ENCODE measurements at places on chromosomes 16 and 17.
A peak's percentile ranks its signal among the peaks of the same experiment; 100 is the strongest.

GRCh38 chr17:61731330-61731729 is 132.0 kb downstream of the BRIP1 start:
- DNase-seq: no peak

GRCh38 chr16:55248058-55248457 is 75.9 kb upstream of the IRX6 start:
- DNase-seq: no peak

DNA sequence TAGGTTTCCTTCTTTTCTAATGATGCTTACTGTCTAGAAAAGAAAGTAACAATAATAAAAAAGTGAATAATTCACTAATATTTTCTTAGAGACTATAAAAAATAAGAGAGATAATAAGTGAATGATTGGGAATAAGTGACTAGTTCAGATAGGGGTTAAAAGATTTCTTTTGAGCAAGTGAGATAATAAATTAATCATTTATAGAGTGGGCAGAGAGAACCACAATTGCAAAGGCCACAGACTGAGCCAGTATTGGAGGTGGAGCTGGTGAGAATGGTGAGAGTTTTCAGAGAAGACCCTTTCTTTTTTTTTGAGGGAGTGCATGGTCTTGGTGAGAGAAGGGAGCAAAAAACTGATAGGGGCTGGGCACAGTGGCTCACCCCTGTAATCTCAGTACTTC is 159.1 kb upstream of the SALL1 start:
- no peak for DNase-seq

DNA sequence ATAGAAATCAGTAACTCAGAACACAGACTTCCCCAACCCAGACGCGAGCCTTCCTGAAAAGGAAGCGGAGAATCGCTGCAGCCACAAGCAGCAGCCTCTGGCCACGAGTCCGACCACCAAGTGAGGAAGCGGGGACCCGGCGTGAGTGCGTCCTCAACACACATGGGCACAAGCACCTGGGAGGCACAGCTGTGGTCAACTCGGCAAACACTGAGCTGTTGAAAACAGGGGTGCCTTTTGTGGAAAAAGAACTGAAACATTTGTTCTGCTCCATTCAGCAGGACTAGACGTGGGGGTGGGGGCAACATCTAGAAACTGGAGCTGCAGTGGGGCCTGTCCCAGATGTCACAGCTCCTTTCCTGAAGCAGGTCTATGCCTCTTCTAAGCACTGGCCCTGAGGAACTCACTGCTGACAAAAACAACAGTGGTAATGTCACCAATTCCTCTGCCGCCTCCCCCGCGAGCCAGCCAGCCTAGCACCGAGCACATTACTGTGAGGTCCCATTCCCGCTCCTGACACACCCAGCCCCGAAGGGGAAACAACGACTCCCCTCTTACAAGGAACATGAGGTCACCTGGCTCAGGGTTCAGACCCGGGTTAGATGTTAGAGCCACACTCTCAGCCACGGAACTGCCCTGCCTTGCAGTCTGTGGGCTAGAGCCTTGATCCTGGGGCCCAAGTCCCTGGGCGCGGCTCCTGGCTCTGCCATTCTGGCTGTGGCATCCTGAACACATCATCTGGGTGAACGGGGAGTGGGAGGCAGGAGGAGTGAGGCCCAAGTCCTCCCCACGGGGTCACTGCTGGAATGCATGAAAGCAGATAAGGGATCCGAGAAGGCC is 29.0 kb downstream of the KDM8 start:
- DNase-seq: peak; percentile 59

DNA sequence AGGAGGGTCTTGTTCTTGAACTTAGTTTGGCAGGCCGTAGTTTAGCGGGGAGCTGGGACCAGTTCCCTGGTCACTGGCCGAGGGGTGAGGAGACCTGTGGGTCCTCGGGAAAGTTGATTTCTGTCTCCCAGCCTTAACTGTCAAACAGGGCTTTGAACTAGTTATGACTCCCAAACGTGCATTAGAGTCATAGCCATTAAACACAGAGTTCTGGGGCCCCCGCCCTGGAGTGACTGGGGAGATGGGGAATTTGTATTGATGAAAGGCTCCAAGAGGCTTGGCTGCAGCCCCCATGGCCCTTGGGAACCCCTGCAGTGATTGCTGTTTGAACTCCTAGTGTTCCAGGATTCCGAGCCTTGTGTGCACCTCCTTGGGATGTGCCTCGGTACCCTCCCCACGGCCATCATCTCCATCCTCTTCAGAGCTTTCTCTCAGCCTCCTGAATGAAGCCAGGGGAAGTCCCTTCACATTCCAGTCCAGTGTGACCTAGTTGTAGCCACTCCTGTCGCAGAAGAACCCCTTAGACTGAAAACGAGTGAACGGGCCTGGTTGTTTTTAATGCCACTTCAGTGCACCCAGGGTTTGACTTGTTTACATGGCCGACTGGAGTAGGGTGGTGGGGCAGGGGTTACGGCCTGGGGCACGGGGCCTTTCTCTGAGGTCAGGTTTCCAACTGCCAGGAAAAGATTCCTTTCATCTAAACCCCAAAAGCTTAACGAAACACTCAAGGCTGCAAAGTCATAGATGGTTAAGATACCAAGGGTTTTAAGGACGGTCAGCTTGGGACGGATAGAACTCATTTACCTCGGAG is 1.4 kb downstream of the MPRIP start:
- DNase-seq: no peak

GRCh38 chr16:64225036-64225435 is 896.8 kb downstream of the CDH11 start:
- no peak for DNase-seq

GRCh38 chr16:67429799-67430503 is 970 bp upstream of the HSD11B2 start:
- no peak for DNase-seq

- DNase-seq: no peak
Observed at GRCh38 chr17:1053661-1054360, 56.9 kb downstream of the TIMM22 start.

- DNase-seq: no peak
Observed at GRCh38 chr17:50052822-50053653, 2.9 kb upstream of the ITGA3 start.

DNA sequence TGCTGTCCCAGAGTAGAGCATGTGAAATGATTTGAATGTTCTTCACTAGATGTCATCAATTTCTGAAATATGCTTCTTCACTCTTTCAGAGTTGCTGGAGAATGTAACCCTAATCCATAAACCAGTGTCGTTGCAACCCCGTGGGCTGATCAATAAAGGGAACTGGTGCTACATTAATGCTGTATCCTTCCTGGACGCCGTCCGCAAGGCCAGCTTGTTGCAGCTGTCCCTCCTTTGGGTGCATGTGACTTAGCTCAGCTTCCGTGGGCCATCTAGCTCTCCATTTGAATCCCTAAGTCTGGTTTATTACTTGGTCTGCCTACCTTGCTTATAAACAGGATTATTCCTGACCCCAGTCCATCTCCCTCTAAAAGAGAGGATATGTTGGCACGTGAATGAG is 58.8 kb downstream of the USP10 start:
- DNase-seq: no peak

DNA sequence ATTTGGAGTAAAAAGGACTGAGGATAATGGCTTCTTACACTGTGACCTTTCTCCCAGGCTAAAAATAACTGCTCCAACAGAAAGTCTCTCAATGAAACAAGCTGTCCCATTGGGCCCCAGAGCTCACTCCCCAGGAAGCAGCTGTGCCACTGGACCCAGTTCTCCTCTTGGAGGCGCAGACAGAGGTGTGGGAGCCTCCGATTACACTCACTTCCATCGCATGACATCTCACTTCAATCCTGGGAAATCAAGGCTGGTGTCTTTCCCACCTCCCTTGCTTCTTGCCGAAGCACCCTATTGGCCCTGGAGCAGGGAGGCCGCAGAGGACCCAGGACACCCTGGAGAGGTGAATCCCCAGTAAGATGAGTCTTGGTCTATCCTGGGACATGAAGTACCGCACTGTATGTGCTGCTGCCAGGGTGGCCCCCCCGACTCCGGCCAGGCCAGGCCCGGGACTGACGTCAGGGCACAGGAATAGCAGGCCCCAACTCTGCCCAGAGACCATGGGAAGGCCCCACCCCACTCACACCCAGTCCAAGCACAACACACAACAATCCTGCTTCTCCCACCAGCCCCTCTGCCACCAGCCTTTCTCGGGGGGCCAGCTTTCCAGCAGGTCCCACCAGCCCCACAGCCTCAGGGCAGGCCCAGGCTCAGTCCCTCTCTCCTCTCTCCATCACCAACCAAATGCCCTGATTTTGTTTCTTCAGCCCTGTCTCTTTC is 29.5 kb downstream of the SRL start:
- no peak for DNase-seq

DNA sequence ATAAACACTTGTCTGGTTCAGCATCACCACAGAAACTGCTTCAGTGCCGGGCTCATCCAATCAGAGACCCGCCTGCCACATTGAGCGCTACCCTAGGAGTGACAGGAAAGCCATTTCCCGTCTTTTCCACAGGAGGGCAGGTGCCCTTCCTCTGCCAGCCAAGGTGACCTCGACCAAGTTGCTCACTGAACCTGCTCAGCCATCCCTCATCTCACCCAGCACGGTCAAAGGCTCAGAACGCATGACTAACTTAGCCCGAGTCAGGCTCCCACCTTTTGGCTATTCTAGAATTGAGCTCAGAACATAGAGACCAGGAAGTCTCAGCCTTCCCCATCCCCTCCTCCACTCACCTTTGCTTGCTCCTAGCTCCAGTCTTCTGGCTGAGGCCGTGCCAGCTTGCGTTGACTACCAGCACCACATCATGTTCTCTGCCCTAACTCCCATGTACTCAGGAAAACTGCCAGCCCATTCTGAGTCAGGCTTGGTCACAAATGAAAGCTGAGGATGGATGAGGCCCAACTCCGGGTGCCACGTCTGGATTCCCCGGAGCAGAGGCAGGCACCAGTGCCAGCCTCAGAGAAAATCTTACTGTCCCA is 15.6 kb downstream of the MRPS23 start:
- no peak for DNase-seq

GRCh38 chr17:78184351-78184750 is 2.5 kb downstream of the TK1 start:
- no peak for DNase-seq

DNA sequence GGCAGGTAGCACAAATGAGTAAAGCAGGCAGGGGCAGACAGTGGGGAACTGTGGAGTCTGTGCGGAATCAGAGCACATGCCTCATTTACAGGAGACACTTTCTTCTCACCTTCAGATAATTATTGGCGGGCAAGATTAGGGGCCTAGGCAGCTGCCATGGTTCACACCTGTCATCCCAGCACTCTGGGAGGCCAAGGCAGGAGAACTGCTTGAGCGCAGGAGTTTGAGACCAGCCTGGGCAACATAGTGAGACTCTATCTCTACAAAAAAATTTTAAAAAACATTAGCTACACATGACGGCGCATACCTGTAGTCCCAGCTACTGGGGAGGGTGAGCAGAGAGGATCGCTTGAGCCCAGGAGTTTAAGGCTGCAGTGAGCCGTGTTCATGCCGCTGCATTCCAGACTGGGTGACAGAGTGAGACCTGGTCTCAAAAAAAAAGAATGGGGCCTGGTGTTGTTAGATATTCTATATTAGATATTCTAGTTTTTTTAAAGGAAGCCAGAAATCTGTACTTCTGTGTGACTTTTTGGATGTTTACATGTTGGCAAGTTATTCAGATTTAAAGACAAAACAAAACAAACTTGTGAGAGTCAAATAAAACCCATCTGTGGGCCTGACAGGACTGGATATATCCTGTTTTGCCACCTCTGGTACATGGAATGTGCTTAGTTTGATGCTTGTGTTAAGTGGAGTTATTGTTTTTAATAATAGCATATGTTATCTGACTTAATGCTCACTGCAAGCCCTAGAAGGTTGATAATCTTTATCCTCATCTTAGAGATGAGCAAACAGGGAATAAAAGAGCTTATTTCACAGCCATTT is 4.9 kb upstream of the LPCAT2 start:
- no peak for DNase-seq

- no peak for DNase-seq
Observed at GRCh38 chr16:80862160-80862705, 57.8 kb upstream of the CDYL2 start.

GRCh38 chr16:2019921-2020831 is 591 bp downstream of the NPW start:
- no peak for DNase-seq

- DNase-seq: no peak
Observed at GRCh38 chr16:20984019-20984418, 83.4 kb downstream of the LYRM1 start.

GRCh38 chr17:79531191-79532095 is 79.4 kb downstream of the RBFOX3 start:
- no peak for DNase-seq

DNA sequence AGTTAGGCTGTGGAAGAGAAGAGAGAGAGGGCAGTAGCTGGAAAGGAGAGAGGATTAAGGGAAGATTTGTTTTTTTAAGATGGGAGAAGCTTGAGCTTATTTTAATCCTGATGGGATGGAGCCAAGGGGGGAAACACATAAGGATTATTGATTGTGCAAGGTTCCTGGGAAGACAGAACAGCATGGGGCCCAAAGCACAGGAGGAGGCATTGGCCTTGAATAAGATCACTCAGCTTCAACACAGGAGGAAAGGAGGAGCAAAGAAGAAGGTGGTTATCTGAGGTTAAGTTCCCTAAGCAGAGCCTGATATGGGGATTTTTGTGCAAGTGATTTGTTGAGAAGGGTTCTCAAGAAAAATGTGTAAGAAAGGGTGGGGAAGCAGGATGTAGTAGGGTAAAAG is 169.8 kb downstream of the ABCC12 start:
- DNase-seq: no peak

DNA sequence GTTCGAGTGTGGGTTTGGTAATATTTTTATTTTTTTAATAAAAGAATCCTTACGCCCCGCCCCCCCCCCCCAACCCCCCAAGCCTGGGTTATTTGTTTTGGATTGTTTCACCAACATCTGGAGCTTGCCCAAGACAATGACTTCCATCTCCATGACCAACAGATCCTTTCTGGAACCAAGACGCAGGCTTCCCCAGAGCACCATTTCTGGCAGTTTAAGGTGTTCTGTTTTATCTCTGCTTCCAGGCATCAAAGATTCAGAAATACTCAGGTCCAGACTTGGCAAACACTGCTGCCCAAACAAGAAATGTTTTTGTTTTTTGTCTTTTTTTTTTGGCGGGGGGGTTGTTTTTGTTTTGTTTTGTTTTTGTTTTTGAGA is 56.1 kb downstream of the PLXDC1 start:
- no peak for DNase-seq

DNA sequence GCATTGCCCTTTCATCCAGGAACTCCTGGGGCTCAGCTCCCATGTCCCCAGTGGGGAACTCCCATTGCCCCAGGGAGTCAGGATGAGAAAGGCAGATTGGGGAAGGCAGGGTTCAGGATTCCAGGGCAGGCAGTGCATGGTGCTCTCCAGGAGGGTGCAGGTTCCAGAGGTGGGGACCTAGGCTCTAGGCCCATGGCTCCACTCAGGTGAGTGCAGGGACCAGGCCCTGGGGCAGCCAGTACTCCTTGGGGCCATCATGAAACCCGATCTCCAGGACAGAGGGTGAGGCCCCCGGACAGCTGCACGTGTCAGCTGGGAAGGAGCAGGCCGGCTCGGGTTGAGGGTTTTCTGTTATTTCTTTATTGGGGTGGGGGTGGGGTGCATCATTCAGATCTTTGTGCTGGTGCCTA is 1.3 kb upstream of the MTSS2 start:
- no peak for DNase-seq

Data from stimulated activated CD4-positive, alpha-beta T cell treated with anti-CD3 and anti-CD28 coated beads, Interleukin-4, amount 100 ng/mL, for 24 hours (primary cell).